AG20443 (cell line): ENCODE measurements at places on chromosomes 2 and 18.

DNA sequence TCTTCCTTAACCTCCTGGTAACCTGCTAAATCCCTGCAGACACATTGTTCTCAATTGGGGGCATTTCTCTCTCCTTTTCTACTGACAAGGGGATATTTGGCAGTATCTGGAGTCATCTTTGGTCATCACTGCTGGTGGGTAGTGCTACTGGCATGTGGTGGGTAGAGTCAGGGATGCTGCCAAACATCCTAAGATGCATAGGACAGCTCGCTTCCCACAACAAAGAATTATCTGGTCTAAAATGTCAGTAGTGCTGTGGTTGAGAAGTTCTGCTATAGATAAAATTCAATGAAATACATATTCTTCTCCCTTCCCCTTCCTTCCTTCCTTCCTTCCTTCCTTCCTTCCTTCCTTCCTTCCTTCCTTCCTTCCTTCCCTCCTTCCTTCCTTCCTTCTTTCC lies 18.7 kb upstream of the LHCGR start:
- no peak for DNase-seq

GRCh38 chr2:135844301-135844895 lies 7.4 kb upstream of the LCT start:
- DNase-seq = no peak

- no peak for DNase-seq
These were observed 84.1 kb upstream of the SLC8A1 start for GRCh38 chr2:40535972-40536371.

- no peak for DNase-seq
These were observed 23.3 kb upstream of the SIX3 start for GRCh38 chr2:44918095-44918775.

DNA sequence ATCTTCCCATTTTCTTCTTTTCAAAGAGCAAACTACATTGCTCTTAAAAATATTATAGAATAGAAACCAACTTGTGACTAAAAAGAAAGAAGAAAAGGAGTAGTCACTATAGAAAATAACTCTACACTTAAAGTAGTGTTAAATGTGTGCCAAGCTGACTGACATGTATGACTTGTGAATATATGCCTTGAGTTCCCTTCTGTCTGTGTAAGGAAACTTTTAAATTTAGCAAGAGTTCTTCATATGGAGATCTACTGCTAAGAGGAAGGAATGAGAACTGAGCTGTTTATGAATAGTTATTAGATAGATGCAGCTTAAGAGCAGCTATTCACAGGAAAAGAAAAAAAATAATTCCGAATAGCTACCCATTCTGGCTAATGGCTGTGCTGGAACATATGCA lies 1221.7 kb upstream of the ZEB2 start:
- DNase-seq = no peak

DNA sequence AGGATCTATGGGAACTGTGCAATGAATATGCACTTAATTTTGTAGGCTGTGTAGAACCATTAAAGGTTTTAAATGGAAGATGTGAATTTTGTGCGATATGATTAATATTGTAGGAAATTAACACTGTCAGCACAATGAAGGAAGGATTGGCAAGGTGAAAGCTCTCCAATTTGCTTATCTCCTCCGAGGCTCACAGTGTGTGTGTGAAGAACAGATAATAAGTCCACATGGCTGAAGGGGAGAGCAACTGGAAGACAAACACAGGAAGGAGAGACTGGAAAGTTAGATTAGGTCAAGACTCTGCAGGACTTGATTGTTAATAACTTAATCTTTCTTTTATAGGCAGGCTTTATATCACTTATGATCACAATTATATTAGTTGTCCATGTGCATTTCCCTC lies 269.7 kb upstream of the VRK2 start:
- DNase-seq = no peak

DNA sequence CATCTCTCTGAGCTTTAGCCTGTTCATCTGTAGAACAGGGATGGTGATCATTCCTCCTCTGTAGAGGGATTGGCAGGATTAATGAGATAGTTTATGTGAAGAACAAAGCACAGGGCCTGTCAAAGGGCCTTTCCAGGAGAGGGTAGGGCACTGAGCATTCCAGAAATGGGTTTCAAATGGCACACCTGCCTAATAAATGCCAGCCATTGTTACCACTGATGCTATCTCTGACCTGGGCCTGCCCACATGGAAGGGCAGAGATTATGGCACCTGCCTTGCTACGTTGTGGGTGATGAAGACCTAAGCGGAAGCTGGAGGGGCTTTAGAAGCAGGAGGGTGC lies 31.0 kb upstream of the GMPPA start:
- no peak for DNase-seq

GRCh38 chr2:199985625-199986207 lies 30.3 kb downstream of the MAIP1 start:
- DNase-seq = peak; percentile 64

DNA sequence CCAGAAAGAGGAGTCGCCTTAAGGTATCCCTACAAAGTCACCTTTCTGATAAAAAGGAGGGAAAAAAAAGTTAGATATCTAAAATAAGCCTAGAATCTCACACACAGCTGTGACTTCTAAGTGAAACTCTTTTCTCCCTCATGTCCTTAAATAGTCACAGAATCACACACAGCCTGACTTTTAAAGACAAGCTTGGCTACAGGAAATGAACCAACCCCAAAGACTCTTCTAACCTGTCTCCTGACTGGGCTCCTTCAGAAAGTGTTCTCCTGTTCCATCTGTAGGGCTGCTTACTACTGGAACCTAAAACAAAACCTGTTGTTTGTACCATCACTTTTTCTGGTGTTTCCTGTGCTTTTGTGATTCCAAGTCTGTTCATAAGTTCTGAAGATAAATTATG lies 62.7 kb upstream of the NRP2 start:
- no peak for DNase-seq

GRCh38 chr2:149826471-149827125 lies 239.0 kb upstream of the MMADHC start:
- no peak for DNase-seq

GRCh38 chr2:49288113-49288705 lies 133.9 kb upstream of the FSHR start:
- no peak for DNase-seq

- DNase-seq = no peak
These were observed 6.4 kb upstream of the ODC1 start for GRCh38 chr2:10454505-10454904.

DNA sequence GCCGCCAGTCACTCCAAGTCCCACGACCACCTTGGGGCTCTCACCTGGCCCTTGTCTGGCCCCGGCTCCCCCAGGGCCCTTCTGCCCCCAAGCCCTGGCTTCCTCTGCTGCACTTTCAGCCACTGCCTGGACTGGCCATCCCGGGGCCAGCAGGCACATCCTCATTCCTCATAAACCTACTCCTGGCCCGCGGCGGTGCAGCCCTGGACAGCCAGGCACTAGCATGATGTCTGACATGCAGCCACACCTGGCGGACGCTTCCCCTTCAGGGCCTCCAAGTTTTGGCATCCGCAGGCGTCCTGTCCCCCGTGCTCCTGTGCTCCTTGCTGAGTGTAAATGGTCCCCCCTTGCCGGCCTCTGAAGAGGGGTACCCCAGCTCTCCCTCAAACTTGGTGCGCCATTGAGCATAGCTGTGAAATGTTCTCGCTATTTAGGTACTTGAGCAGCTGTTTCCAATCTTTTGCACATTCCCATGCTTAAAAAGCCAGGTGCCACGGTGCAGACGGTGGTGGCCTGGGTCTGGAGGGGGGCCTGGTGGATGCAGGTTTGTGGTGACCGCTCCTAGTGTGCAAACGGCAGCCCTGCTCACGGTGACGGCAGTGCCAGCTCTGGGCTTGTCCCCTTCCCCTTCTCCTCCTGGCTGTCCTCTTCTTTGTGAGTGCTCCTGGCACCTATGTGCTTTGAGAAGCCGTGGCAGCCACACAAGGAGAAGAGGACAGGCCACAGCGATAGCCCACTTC lies 123.8 kb downstream of the MBP start:
- no peak for DNase-seq

GRCh38 chr2:135409436-135409835 lies 121.6 kb downstream of the ZRANB3 start:
- no peak for DNase-seq

GRCh38 chr18:12053289-12053688 lies 40.4 kb upstream of the ANKRD62 start:
- DNase-seq = no peak

DNA sequence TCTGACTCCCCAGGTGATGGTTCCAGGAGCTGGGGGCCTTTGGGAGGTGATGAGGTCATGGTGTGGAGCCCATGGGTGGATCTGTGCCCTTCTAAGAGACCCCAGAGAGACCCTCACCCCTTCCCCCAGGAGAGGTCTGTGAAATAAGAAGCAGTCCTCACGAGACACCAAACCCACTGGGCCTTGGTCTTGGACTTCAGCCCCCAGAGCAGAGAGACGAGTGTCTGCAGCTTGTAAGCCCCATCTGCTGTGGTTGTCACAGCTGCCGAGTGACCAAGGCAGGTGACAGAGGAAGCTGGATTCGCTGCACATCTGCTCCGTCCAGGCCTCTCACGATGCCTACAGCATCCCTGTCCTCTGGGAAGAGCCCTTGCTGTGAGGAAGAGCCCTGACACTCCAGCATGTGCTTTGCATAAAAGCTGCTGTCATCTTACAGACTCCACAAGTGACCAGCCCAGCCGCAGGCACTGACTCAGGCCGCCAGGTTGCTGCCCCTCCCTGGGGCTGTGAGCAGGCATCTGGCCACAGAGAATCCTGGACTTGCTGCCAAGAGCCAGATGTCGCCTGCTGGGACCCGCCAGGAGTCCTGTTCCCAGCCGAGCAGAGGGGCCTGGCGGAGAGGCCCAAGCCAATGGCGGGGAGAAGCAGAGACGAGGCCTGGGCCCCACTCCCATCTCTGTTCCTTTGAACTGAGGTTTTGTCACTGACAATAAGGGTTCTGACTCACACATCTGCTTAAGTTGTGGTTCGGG lies 150.8 kb downstream of the PXDN start:
- DNase-seq = peak; percentile 92

DNA sequence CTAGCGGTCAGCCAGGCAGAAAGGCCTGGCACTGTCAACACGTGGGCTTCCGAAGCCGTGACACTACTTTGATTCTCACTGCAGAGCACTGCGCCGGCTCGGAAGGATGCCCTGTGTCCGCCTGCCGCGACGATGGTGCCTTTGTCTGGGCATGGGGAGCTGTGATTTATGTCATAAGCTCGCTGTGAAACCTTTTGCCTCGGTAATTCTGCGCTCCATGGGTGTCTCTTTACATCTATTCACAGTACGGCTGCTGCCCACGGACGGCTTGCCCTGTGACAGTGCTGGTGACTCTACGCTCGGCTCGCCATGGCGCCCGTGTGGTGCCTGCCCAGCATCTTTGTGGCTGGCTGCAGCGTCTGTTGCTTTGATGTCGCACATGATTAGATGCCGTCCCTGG lies 43.1 kb upstream of the GBX2 start:
- DNase-seq = no peak

DNA sequence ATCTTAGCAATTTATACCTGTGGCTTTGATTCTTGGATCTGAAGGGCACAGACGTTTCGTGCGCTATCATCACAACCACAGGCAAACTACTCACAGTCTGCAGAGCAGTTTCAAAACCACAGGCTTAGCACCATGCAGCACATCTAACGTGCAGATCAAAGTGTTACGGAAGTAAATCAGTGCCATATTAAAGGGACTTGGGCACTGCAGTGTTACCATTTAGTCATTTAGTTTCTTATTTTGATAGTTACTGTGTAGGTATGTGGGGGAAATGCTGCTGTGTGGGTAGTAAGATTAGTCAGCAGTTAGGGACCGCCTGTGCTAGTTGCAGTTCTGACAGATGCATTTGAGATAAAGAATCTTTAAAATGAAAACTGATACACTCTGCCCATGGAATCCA lies 384.0 kb downstream of the NBAS start:
- DNase-seq = no peak

- DNase-seq = no peak
These were observed 54.4 kb downstream of the SMAD7 start for GRCh38 chr18:48896326-48896874.

- peak; percentile 30 for DNase-seq
These were observed 39.6 kb downstream of the ZEB2 start for GRCh38 chr2:144480285-144480684.

GRCh38 chr2:100422320-100423055 lies 5.0 kb upstream of the CHST10 start:
- DNase-seq = peak; percentile 72

GRCh38 chr2:73295751-73296400 lies 2.5 kb upstream of the EGR4 start:
- DNase-seq = no peak

GRCh38 chr2:75716406-75716805 lies 5.7 kb upstream of the GCFC2 start:
- peak; percentile 12 for DNase-seq

GRCh38 chr2:219852626-219853025 lies 225.2 kb downstream of the SLC4A3 start:
- no peak for DNase-seq

GRCh38 chr2:174603280-174603679 lies 5.7 kb upstream of the WIPF1 start:
- DNase-seq = peak; percentile 68

DNA sequence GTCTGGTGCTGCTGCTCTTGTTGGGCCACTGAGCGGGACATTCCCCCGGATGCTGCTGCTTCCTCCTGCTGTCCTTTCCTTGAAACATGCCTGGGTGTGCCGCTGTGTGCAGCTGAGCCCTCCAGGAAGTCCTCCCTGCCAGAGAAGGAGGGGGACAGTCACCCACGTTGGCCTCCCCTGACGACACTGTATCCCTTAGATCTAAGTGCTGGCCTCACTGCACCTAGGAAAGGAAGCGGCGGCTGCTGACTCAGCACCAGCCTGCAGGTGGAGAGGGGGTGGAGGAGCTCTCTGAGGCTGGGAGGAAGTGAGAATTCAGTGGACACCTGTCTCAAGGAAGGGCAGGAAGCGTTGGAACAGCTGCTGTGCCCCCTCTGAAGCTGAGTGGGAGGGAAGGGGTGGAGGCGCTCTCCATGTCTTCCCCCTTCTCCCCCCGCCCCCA lies 239.8 kb downstream of the HAUS1 start:
- DNase-seq = no peak

DNA sequence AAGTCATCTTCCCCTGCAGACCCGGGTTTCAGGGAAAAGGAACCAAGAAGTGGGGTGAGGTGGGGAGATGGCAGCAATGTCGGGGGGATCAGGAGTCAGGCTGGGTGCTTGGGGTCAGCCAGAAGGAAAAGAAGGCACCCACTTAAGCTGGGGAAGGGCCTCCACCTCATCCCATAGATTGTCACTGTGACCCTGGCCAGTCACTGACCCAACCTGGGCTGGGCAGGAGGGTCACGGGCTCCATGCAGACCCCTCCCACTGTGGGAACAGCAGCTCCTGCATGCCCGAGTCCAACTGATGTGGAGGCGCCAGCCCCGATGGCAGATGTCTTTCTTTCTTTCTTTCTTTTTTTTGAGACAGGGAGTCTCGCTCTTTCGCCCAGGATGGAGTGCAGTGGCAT lies 53.6 kb upstream of the HAAO start:
- no peak for DNase-seq

GRCh38 chr2:40751981-40752380 lies 300.1 kb upstream of the SLC8A1 start:
- peak; percentile 11 for DNase-seq

GRCh38 chr18:10128921-10129501 lies 215.2 kb downstream of the VAPA start:
- DNase-seq = peak; percentile 47
